ENCODE measurements at places on chromosomes 3 and 15.

GRCh38 chr3:48425281-48425812 lies 4.5 kb downstream of the PLXNB1 start:
- no peaks in the 10 kb centered on the region for H3K36me3 ChIP-seq
- H3K4me3 ChIP-seq, result no peak overlapping the region
- no peak overlapping the region for H3K27ac ChIP-seq
- no peaks in the 10 kb centered on the region for H3K4me1 ChIP-seq

DNA sequence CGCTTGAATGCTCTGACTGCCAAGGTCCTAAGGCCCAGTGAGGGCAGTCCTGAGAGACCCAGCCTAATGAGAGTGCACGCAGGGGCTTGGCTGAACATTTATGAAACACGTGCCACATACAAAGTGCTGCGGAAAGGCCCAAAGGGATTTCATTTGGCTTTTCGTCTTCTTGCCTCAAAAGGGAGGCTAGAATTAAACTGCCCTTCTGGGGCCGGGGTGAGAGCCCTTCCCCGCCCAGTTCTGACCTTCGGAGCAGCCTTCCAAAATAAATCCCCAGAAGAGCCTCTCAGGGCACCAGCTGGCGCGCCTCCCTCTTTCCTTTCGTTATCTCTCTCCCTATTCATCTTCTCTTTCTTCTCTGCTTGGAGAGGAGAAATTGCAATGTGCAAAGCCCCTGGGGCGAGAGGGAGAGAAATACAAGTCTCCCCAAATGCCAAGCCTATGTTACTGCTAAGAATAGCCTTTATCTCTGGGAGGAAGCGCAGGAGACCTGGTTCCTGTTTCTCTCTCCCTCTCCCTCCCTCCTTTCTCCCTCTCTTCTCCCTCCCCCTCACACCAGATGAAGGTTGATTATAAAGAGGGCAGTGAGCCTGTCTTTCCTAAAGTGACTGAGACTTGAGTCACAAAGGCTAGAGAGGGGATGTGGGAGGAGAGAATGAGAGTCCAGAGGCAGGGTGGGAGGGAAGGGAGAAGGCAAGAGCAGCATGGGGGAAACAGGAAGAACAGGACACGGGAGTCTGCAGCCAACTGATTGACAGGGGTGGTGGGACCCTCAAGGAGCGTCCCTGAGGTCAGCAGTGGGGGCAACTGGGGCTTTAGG lies 36.7 kb upstream of the NDUFB4 start:
- no peak overlapping the region for H3K27ac ChIP-seq
- no peaks in the 10 kb centered on the region for H3K36me3 ChIP-seq
- peaks cover 15% of the 10 kb centered on the region for H3K4me1 ChIP-seq
- peaks cover 2% of the 10 kb centered on the region for H3K27me3 ChIP-seq
- peak overlapping the region; percentile 31 for H3K4me3 ChIP-seq

GRCh38 chr3:35908366-35909232 lies 269.3 kb downstream of the ARPP21 start:
- no peaks in the 10 kb centered on the region for H3K36me3 ChIP-seq
- peak; percentile 53 for DNase-seq
- no peaks in the 10 kb centered on the region for H3K27me3 ChIP-seq
- no peaks in the 10 kb centered on the region for H3K4me1 ChIP-seq

DNA sequence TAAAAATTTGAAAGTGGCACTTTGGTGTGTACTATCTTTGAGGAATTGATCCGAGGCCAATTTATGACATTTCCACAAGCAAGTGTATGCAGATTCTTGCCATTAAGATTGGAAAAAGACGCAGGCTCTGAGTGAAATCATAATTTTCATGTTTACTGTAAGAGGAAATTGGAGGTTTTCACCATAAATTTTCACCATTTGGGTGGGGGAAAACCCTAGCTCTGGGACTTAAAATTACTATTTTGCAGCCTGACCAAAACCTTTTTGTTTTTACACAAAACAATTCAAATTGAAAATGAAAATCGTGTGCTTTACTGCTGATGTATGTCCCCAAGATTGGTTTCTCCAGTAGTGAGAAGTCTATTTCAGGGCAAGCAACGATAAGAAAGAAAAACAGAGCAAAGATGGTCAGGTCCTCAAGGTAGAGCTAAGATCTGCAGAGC lies 282.6 kb downstream of the FOXP1 start:
- H3K27ac ChIP-seq, result peak overlapping the region; percentile 87
- peaks cover 17% of the 10 kb centered on the region for H3K36me3 ChIP-seq
- H3K4me1 ChIP-seq, result peaks cover 82% of the 10 kb centered on the region
- no peaks in the 10 kb centered on the region for H3K27me3 ChIP-seq

GRCh38 chr3:179276743-179277142 lies 25.8 kb upstream of the KCNMB3 start:
- H3K4me1 ChIP-seq, result no peaks in the 10 kb centered on the region
- no peak for DNase-seq
- H3K36me3 ChIP-seq, result no peaks in the 10 kb centered on the region
- H3K27ac ChIP-seq, result no peak overlapping the region
- no peak overlapping the region for H3K4me3 ChIP-seq
- peaks cover 20% of the 10 kb centered on the region for H3K27me3 ChIP-seq

Measured in activated CD4-positive, alpha-beta memory T cell treated with anti-CD3 and anti-CD28 coated beads for 36 hours (primary cell).